ENCODE measurements at places on chromosomes 11 and 22.

DNA sequence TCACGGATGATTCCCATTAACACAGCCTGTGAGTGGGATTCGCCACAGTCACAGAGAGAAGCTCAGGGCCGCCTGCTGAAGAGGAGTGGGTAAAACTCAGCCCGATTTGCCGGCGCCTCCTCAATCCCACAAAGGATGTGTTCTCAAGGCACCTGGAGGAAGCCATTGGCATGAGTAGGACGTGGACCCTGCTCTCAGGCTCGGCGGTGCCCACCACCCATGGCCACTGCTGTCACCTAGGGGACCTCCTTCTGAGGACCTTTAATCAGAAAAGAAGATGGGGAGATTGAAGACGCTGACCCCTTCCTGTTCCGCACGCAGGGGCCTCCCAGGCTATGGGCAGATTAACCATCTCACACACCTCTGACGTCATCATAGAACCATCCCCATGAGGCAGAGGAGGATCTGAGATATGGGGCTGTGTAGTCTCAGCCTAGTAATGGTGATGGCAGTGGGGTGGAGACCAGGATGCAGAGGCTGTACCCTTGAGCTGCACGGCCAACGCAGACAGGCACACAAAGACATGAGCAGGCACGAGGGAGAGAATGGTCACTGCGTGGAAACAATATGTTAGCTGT lies 571.8 kb downstream of the BRD1 start:
- DNase-seq = no peak

DNA sequence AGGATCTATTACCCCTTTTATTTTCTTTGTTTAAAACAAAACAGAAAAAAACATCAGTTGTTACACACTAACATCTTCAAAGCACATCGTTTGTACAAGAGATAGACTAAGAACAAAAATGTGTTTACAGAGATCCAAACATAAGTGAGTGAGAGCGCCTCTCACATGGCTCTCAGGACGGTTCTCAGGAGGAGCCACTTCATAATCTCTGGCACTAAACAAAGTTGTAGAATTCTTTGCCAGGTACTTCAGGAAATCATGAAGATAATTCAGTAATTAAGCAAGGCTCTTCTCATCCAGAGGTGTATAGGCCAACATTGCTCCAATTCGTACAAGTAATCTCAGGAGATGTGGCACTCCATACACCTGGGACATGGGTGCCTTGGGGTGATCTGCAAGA lies 29.8 kb downstream of the PDE3B start:
- no peak for DNase-seq

DNA sequence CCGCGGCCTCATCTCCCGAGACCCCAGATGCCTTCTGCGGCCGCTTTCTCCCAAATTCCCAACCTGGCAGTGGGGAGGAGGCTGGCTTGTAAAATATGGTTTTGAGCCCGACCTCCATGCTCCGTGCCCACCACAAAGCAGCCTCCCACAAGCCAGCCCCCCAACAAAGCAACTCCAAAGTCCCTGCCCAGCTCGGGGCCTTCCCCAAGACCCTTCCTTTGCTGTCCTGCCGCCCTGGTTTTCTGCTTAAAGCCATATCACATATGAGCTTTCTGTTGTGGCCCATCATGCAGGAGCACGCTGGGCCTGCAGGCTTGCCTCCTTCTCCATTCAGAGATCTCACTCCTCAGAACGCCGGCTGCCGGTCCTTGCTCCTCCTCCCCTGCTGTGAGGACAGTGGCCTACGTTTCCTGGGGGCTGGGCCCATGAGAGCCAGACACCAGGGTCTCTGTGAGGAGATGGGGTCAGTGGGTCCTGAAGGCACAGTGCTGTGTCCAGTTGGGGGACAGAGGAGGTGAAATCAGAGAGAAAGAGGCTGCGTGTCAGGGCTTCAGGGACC lies 680.0 kb downstream of the BRD1 start:
- no peak for DNase-seq

DNA sequence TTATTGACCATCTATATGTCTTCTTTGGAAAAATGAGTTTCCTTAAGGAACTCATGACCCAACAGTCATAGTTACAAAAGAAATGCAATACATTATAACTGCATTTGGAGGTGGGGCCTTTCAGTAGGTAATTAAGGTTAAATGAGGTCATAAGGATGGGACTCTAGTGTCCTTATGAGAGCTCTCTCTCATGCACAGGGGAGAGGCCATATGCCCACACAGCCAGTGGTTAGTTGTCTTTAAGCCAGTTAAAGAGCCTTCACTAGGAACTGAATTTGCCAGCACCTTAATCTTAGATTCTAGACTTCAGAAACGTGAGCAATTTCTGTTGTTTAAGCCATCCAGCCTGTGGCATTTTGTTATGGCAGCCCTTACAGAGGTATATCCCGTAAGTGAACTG lies 27.3 kb downstream of the INTS4 start:
- DNase-seq = no peak

- DNase-seq = no peak
These were observed 25.8 kb downstream of the ARVCF start for GRCh38 chr22:19990609-19991394.

DNA sequence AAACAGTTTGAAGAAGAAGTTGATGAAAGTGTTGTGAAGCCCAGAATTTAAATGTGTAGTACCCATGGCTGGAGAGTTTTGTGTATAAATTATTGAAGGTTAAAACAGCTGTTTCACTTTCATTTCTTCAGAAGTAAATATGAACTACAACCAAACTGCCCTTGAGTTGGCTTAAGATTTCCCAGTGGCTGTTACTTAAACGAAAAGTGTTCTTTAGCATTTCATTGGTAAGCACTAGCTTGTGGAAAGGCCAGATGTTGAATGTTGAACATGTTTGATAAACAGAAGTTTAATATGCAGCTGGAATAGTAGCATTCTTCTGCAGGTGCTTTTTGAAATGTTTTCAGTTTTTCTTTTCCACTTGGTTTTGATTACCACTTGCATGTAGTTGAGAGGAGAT lies 83.2 kb upstream of the TNRC6B start:
- no peak for DNase-seq

GRCh38 chr11:44094260-44094868 lies 1.1 kb upstream of the EXT2 start:
- DNase-seq = peak; percentile 68

DNA sequence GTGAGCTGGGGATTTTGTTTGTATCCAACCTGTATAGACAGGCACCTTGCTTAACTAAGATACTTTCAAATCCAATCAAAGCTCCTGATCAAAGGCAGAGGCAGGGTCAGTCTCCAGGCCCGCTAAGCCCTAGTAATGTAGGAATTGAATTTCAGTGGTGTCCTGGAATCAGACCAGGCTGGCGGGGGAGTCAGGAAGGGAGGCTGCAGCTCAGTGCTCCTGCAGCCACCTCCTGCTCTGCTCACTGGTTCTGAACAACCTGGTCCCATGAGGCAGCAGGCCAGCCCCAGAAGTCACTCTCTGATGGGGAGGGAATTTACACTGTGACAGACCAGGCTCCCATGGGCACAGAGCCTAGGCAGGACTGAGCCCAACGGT lies 38.5 kb upstream of the GALNT18 start:
- DNase-seq = no peak

DNA sequence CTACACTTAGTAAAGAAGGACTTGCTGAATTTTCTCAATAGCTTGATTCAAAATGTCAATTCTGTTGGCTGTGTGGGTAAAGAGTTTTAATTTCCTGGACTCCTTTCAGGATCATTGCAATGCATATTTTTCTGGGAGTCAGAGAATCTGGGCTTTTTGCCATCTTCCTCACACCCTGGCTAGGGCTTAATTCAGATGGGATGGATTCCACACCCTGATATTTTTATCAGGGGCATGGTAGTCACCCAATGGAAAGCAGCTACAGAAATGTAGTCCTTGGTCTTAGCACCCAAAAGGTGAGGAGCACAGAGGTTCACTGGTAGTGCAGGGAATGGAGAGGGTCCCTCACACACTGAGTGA lies 79.3 kb downstream of the SGSM3 start:
- DNase-seq = no peak

- no peak for DNase-seq
These were observed 85.0 kb upstream of the CLPB start for GRCh38 chr11:72519220-72519881.

DNA sequence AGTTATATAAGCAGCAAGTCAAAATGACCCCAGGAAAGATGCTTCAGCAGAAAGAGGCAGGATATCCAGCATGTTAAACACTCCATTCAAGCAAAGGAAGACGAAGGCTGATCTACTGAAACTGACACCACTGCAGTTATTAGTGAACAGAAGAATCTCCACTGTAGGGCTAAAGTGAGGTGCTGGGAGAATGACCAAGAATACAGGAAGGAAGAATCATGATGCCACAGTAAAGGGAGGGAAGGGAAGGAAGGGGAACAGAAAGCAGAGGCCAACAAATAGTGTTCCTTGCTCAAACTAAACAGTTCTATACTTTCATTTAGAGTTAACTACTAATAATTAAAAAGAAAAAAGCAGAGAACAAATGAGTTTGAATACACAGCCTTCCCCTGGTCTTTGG lies 92.5 kb downstream of the SIK3 start:
- DNase-seq = no peak

- DNase-seq = no peak
These were observed 8.9 kb upstream of the UCP2 start for GRCh38 chr11:73991471-73992006.

DNA sequence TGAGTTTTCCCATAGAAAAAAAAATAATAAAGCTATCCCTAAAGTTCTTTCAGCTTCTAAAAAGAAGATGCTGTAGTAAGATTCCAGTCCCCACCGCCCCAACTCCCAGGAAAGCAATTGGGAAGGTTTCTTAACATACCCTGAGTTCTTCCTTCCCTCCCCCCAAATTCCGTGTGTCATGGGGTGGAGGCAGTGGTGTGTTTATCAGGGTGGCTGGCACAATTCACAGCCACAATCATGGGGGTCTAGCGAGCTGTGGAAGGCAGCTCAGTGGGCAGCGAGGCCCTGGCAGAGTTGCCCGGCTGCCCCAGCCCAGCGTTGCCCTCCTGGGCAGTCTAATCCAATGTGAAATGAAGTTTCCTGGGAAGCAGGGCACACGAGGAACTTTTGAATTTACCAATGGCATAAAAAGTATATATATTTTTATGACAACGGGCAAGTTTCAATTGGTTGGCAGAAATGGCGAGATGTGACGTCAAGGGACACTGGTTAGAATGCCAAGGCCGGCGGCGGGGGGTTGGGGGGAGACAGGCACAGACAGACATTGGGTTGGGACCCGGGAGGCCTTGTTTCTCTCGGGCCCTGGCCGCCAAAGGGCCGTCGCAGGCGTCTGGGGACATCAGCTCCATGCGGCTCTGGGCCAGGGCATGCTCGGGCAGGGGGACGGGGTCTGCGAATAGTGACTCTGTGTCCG lies 80.7 kb upstream of the PPARA start:
- no peak for DNase-seq

DNA sequence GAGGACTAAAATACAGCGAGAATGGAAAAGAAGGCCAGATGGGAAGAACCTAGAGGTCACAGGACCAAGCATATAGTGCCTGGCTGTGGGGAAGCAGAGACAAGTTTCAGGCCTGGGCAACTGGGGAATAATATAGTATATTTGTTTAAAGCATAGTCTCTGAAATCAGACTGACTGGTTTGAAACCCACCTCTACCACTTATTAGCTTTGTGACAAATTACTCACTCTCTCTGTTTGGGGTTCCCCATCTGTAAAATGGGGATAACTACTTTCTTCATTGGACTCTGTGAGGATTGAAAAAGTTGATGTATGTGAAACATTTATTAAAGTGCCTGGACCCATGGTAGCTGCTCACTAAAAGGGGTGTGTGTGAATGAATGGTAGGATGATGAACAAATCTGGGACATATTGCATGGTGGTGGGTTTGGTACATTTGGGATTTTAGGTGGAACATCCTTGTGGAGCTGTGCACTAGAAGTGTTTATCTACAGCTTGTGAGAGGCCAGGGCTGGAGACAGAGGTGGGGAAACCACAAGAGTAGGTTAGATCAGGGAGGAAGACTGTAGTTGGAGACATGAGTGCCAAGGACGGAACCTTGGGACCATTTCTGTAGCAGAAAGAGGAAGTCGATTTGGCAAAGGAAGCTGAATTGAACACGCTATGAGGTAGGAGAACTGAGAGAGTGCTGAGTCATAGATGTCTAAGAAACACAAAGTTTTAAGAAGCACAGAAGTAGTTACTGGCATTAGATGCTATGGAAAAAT lies 52.6 kb downstream of the SWAP70 start:
- DNase-seq = no peak

- no peak for DNase-seq
These were observed at the start of gene BARX2 for GRCh38 chr11:129375751-129376657. Gene BARX2, plus strand, starts transcription at chr11:129375848. Its CDS starts 188 bp downstream, at chr11:129376036.

DNA sequence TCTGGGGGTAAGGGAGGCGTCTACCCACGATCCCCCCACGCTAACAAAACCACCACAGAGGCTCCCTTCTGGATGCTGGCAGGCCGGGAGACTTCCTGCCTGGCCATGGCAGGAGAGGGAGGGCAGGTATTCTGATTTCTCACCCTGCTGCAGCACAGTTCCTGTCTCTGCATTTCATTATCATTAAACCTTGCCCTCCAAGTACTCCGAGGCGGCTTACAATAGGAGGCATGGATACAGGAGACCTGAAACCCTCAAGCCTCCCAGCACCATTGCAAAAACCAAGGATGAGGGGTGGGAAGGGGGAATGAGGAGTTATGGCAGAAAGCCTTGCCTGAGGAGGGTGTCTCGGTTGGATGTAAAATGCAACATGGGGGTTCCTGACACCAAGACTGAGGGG lies 44.1 kb upstream of the MN1 start:
- no peak for DNase-seq

DNA sequence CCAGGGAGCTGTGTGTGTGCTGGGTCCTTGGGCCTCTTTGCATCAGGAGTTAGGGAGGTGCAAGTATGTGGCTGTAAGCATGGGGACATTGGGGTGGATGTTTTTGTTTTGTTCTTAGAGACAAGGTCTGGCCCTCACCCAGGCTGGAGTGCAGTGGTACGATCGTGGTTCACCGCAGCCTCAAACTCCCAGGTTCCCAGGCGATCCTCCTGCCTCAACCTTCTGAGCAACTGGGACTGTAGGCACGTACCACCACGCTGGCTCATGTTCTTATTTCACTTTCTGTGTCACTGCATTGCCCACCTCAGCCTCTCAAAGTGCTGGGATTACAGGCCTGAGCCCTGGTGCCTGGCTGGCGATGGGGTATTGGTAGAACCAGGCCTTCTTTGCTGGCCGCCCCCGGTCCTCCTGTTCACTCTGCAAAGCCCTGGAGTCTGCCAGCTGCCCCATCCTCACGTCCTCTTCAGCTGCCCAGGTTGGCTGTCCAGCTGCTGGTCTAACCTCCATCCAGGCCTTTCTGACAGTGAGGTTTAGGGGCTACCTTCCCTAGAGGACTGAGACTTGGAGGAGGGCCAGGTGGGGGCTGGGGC lies 851 bp upstream of the GRAMD4 start:
- DNase-seq = no peak

GRCh38 chr22:43275545-43276317 lies 67.4 kb downstream of the SCUBE1 start:
- no peak for DNase-seq

DNA sequence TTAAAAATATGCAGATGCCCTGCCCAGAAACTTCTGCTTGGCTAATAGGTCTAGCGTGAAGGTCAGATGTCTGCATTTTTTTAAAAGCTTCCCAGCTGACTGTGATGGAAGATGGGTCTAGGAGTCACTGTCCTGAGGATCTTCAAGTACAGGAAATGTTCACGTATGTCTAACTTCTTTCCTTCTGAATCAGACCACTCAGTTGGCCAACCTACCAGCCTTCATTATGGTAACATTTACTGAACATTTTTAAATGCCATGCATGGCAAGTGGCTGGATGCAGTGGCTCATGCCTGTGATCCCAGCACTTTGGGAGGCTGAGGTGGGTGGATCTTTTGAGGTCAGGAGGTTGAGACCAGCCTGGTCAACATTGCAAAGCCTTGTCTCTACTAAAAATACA lies 1.1 kb upstream of the PRG2 start:
- DNase-seq = no peak
